ENCODE measurements at places on chromosomes 6 and 20. TPM values are rescaled to one million over a fixed set of nuclear protein-coding genes. Genes with fewer than 3 reads are reported as not detected.

DNA sequence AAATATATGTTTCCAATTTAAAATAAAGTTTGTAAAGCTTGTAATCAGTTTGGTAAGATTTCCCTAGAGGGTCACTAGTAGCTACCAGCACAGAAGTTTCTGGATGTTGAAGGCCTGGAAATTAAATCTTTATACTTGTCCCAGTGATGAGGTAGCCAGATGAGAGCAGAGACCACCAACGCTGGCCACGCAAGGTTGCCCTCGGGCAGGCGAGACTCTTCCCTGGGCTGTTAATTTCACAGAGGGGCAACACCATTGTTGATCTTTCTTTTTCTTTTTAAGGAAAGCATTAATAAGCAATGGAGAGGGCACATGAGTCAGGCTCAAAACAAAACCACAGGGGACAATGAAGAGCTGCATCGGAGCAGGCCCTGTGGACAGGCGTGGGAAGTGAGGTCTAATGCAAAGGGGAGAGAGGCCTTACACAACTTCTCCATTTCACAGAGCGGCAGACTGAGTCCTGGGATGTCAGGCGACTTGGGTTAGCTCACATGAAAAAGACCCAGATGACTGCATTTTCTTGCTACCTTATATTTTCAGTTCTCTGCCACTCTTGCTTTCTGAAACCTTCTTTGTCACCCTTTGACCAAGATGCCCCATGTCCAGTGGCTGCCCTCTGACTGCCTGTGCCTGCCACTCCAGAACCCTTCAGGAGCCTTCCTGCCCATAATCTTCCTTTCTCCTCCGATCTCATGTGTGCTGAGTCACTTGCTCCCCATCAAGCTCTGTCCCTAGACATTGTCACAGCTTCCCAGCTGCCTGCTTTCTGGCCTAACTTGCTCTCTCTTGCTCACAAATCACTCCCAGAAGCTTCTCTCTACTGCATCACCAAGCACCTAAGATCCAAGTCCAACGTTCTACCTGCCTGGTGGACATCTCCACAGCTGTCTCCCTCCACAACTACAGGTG lies 107.7 kb upstream of the CDYL start:
- no peaks in the 10 kb centered on the region for H3K4me1 ChIP-seq
- peaks cover 3% of the 10 kb centered on the region for H3K27me3 ChIP-seq

- H3K4me1 ChIP-seq, result no peaks in the 10 kb centered on the region
- H3K36me3 ChIP-seq, result no peaks in the 10 kb centered on the region
Measured at GRCh38 chr6:18602931-18603330, 215.8 kb downstream of the RNF144B start.

DNA sequence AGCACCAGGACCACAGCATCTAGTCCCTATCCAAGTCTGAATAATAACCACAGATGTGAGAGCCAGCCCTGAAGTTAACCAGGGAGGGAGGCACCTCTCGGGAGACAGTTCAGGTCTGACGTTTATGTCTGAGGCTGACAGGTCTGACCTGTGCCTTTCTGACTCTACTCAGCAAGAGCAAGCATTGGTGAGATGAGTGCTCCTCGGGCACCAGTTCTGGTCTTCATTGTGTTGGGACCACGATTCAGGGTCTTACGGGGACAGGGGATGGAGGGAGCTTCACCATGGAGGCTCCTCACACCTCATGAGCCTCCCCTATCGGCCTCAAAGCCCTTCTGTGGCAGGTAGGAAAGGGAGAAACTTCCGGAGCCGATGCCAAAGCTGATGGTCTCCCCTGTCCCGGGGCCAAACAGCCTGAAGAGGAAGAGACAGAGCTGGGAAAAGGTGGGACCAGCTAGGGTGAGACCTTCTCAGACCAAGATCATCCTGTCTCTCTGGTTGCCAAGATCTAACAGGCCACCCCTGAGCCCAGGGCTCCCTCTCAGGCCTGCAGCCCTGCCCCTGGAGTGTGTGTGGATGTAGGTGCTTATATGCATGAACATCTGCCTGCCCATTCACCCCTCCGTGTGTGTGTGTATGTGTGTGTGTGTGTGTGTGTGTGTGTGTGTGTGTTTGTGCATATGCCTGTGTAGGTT lies 170.5 kb downstream of the VEGFA start:
- H3K27ac ChIP-seq, result no peak overlapping the region
- no peak overlapping the region for H3K4me3 ChIP-seq
- H3K4me1 ChIP-seq, result no peaks in the 10 kb centered on the region
- no peaks in the 10 kb centered on the region for H3K36me3 ChIP-seq
- H3K27me3 ChIP-seq, result no peaks in the 10 kb centered on the region

Gene MYO6
- 2.0 TPM for total RNA-seq

DNA sequence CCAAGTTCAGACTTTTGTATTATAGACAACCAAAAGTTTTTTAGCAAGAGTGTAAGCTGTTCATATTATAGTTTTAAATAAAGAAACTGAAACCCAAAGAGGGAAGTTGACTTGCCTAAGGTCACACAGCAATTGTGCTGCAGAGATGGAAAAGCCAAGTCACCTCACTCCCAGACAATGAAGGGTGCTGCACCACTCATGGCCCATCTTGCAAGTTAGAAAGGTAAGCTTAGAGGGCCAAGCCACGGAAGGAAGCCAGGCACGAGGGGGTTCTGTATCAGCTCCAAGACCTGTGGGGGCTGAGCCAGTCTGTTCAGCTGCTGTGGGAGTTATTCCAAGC lies 860 bp downstream of the DEFB124 start:
- peaks cover 10% of the 10 kb centered on the region for H3K4me1 ChIP-seq
- no peak overlapping the region for H3K4me3 ChIP-seq
- H3K27ac ChIP-seq, result no peak overlapping the region
- H3K36me3 ChIP-seq, result no peaks in the 10 kb centered on the region
- peaks cover 39% of the 10 kb centered on the region for H3K27me3 ChIP-seq

DNA sequence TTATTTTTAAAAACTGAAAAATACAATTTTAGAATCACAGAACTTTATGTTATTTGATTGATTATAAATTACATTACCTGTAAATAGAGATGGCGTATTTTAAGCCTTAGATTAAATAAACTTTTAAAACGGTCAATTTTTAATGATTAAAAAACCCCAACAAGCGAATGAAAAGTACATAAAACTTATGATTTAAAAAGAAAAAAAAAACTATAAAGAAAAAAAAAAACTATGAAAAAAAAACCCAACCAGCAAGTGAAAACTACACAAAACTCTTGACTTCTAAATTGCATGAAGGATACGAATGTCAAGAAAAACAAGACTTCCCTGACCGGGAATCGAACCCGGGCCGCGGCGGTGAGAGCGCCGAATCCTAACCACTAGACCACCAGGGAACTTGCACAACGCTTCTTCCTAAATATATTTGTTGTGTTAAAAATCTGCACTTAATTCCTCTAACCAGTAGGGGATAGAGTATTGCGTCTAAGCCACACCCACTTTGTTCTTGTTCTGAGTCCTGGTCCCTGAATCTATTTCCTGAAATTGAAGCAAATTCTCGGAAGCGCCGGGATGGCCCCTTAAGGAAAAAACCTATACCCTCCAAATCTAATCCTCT lies 10.7 kb upstream of the NCOA7 start:
- no peak overlapping the region for H3K4me3 ChIP-seq
- H3K4me1 ChIP-seq, result peaks cover 15% of the 10 kb centered on the region
- H3K27ac ChIP-seq, result no peak overlapping the region
- H3K36me3 ChIP-seq, result peaks cover 2% of the 10 kb centered on the region
- DNase-seq, result peak; percentile 90
- peaks cover 1% of the 10 kb centered on the region for H3K27me3 ChIP-seq

- H3K27ac ChIP-seq, result peak overlapping the region; percentile 65
- DNase-seq, result peak; percentile 17
- H3K4me3 ChIP-seq, result no peak overlapping the region
- H3K27me3 ChIP-seq, result no peaks in the 10 kb centered on the region
- peaks cover 76% of the 10 kb centered on the region for H3K4me1 ChIP-seq
Measured at GRCh38 chr6:37868447-37868825, 48.9 kb downstream of the ZFAND3 start.

GRCh38 chr20:7585126-7585679 lies 355.1 kb downstream of the HAO1 start:
- H3K4me1 ChIP-seq, result no peaks in the 10 kb centered on the region
- no peaks in the 10 kb centered on the region for H3K36me3 ChIP-seq
- no peak for DNase-seq
- no peak overlapping the region for H3K27ac ChIP-seq
- no peak overlapping the region for H3K4me3 ChIP-seq
- no peaks in the 10 kb centered on the region for H3K27me3 ChIP-seq

Measured in activated naive CD4-positive, alpha-beta T cell treated with anti-CD3 and anti-CD28 coated beads for 36 hours (primary cell).